ENCODE measurements at places on chromosomes 13 and 19.

GRCh38 chr13:85236413-85236812 is 562.8 kb downstream of the SLITRK6 start:
- no peak for DNase-seq

- DNase-seq: no peak
Measured at GRCh38 chr13:48370815-48371214, 42.1 kb downstream of the LPAR6 start.

GRCh38 chr19:10749435-10750384 is 31.8 kb downstream of the DNM2 start:
- DNase-seq: no peak

GRCh38 chr19:29547981-29548380 is 22.2 kb downstream of the VSTM2B start:
- no peak for DNase-seq

DNA sequence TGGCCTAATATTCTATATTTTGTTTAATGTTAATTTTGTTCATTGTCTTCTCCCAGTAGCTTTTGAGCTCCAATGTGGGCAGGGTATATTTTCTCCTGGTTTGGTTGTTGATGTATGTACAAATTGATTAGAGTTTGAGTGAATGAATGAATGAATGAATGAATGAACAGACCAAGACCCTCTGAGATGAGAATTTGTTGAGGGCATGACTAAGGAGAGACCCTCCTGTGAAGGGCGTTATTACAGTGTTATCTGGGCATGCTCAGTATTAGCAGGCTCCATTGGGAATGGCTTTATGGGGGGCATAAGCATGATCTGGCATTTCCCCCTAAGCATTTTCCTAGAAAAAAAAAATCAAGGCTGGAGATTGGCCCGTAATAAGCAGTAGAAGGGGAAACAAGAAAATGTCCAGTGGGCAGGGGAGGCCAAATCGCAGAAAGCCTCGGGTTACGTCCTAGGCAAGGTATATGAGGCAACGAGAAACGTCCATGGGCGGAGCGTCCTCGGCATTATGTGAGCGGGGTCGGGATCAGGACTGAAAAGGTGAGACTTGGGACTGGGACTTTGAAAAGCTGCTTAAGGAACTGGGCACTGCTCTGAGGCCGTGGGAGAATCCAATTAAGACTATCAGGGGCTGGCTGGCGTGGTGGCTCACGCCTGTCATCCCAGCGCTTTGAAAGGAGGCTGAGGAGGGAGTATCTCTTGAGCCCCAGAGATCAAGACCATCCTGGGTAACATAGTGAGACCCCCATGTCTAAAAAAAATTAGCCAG is 904 bp upstream of the ARHGAP33 start:
- DNase-seq: no peak

- DNase-seq: no peak
Measured at GRCh38 chr19:16627193-16627927, 644 bp downstream of the MED26 start.

GRCh38 chr13:41694545-41695301 is 237.4 kb downstream of the RGCC start:
- DNase-seq: no peak

GRCh38 chr13:67351909-67352308 is 121.8 kb upstream of the PCDH9 start:
- no peak for DNase-seq

DNA sequence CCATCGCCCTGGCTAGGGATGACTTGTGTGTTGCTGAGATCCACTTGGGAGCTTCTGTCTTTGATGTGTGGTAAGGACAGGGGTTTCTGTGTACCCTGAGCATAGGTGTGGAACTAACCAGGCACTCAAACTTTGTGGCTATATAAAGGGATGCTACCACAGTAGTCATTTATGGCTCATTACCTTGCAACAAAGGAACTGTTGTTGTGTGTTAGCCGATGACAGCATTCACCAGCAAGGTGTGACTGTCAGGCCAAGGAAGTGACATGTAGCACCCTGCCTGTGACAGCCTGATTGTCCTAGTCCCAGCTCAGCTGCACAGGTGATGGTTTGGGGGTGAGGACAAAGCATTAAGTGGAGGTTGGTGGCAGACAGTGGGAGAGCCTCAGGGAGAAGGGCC is 73.6 kb downstream of the COG3 start:
- DNase-seq: no peak

- no peak for DNase-seq
Measured at GRCh38 chr13:106178816-106179215, 356.6 kb downstream of the EFNB2 start.

GRCh38 chr13:32165796-32166195 is 134.2 kb downstream of the FRY start:
- DNase-seq: peak; percentile 41

GRCh38 chr13:29457299-29457698 is 138.2 kb downstream of the SLC7A1 start:
- no peak for DNase-seq

DNA sequence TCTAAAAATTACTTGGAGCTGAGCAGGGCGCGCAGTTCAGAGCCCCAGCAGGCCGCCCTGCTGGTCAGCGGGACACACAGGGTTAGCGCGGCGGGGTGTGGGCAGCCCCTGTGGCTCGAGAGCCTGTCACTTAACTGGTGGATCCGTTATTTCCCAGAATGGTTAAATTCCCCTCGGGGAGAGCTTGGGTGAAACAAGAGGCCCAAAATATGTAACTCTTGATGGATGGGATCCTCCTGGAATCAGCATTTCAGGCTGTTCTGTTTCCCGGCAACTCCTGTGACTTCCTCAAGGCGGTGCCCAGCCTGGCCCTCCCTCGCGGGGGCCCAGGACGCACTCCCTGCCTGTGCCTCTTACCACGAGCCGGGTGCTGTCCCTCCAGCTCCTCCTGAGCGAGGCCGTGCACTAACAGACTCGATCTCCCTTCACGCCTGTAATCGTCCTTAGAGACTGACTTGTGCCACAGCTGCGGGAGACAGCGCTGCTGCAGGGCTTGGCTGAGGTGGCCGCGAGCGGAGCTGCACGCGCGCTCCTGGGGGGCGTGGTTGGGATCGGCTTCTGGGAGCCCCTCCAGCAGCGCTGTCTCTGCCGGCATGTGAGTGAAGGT is 9.7 kb downstream of the PTBP1 start:
- DNase-seq: no peak

DNA sequence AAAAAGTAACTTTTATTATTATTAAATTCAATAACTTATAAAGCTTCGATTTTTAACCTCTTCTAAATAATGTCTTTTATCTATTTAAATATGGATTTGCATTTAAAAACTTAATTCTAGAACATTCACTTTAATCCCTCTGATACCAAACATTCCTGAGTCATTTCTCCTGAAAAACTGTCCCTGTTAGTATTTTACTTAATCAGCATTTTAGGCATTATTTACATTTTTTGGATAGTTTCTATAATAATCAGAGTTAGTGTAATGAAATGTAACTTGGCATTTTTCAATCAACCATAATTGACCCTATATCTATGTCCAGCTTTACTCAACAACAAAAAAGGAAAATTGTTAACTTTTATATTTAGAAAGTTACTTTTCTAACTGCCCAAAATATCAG is 428.1 kb downstream of the PCDH17 start:
- no peak for DNase-seq

DNA sequence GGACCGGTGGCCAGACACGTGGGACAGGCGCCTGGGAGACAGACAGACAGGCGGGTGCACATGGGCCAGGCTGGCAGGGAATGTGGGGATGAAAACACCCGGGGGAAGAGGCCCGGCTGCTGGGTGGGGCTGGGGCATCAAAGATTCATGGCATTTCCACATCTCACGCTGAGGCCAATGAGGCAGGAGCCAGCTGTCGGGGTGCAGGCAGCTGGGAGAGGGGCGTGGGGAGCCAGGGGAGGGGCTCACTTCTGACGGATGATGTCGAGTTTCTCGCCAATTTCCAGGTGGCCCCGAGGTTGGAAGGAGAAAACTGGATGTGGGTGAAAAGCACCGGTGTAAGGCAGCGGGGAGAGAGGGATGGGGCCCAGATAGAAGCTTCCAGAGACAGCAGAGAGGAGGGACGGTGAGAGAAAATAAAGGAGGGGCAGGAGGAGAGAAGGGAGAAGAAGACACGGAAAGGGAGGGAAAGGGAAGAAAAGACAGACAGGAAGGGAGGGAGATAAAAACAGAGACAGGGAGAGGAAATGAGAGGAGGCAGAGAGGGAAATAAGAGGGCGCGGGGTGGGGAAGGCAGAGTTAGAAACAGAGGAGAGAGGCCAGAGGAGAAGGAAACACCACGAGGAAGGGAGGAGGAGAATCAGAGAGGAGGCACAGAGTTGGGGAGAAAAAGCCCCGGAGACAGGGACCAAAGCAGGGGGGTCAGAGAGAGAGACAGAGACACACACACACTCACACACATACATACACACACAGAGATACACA is 8.0 kb upstream of the CCER2 start:
- no peak for DNase-seq

DNA sequence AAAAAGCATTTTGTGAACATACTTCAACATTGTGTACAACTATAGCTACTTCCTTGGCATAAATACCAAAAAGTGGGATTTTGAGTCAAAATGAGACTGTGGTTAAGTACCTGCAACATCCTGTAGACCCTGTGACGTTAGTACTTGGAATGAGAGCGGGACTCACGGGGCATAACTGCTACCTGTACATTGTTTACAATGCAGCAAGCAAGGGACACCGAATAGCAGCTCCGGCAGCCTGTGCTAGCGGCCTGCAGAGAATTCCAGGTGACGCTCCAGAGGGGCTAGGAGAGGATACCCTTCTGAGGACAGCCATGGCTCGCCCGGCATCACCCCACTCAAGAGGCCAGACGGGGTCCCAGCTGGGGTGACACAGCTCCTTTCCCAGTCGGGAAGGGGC is 824 bp upstream of the ZNF331 start:
- no peak for DNase-seq

- no peak for DNase-seq
Measured at GRCh38 chr19:7366701-7367420, 18.1 kb downstream of the ARHGEF18 start.

DNA sequence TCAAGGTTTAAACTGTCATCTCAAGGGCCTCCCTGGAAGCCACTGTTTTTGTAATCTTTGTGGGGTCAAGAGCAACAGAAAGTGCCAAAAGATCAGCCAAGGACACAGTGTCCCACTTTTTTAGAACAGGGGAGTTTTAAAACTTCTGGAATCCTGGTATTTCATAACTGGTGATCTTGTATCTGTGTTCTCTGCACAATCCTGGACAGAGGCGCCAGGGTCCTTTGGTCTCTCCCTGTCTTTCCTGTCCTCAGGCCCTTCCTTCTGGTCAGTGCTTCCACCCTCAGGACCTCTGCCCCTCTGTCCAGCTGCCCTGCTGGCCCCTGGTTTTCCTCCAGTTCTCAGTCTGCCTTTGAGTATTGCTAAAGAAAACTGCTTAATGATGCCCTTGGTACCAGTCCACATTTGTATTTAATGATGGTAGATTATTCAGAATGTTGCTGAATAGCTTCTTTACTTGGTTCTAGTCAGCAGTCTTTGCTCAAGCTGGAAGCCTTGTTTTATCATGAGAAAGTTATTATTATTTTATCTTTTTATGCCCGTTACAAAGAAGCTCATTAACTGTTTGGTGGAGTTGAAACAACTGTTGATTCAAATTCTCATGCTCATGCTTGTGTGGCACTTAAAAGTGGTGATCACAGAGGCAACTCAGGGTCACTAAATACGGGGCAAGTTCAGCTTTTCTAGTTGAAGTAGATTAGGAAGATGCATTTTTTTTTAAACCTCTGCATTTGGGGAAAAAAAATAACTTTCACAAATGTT is 47.5 kb downstream of the WASF3 start:
- DNase-seq: no peak

DNA sequence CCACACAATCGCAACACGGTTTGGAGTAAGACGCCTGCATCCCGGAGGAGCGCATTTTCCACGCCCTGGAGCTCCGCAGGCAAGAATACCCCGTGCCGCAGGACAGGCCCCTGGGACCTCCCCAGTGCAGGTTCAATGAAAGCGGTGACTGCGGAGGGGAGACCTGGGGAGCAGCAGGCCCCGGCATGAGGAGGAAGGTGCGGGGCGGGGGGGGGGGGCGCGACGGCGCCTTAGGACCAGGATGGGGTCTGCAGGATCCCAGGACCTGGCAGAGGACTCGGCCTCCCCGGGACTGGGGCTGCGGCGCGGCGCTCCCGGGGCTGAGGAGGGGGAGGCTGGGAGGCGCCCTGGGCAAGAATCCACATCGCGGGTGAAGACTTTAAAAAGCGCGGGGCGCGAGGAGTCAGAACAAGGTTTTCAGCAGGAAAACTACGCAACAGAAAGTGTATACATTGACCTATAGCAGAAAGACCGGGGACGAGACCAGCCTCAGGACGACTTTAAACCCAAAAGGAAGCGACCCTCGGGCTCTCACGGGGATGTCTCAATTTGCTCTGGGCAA is 432 bp downstream of the ZNF611 start:
- no peak for DNase-seq

GRCh38 chr19:32403291-32403995 is 2.1 kb upstream of the DPY19L3 start:
- no peak for DNase-seq

GRCh38 chr19:47521473-47522180 is 6.8 kb upstream of the NAPA start:
- peak; percentile 46 for DNase-seq

DNA sequence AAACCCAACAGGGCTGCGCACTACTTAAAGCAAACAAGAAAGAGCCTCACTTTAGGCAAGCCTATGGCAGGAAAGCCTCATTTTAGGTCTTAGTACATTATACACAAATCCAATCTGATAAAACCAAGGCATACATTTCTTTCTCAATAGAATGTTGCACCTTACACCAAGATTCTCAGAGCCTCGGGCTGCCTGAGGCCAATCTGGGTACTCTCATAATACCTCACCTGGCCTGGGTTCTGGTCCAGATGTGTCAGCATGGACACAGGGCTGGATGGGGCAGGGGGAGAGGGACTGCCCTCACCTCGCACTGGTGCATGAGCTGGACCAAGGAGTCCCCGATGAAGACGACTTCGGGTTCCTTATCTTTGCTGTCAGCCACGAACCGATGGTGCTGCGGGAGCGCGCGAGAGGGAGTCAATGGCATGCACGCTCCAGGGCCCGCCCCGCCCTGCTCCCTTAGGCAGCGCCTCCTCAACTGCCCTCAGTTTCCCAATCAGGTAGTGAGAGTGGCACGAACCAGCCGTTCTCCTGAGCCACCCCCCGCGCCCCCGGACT is at the start of gene PRR19:
Gene PRR19 (plus strand): TSS at position 487 of the 558 bp plus-strand sequence. CDS start 7,453 bp downstream, outside the sequence.
- DNase-seq: no peak

- DNase-seq: peak; percentile 91
Measured at GRCh38 chr19:41785653-41786052, 10.7 kb upstream of the CEACAM3 start.

DNA sequence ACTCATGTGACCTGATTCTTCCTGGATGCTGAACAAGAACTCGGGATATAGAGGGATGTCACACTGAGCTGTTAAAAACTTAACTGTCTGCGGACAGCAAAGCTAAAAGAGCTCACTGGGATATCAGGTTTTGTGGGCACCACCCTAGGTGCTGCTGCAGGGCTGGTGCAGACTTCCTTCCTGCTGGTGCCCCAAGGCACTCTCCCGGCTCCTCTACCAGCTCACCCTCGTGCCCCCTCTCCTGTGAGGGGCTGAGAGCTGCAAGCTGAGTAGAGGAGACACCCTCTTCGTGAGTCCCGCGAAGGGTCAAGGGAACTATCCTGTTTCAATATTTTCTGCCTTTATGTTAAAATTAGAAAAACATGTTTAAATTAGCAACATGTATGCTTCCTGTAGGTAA is 1475.7 kb downstream of the EFNB2 start:
- DNase-seq: no peak

Measured in GDM1 (cell line).